Activated T-cell treated with anti-CD3 and anti-CD28 coated beads for 24 hours (primary cell): ENCODE measurements at places on chromosomes 16 and 17.

DNA sequence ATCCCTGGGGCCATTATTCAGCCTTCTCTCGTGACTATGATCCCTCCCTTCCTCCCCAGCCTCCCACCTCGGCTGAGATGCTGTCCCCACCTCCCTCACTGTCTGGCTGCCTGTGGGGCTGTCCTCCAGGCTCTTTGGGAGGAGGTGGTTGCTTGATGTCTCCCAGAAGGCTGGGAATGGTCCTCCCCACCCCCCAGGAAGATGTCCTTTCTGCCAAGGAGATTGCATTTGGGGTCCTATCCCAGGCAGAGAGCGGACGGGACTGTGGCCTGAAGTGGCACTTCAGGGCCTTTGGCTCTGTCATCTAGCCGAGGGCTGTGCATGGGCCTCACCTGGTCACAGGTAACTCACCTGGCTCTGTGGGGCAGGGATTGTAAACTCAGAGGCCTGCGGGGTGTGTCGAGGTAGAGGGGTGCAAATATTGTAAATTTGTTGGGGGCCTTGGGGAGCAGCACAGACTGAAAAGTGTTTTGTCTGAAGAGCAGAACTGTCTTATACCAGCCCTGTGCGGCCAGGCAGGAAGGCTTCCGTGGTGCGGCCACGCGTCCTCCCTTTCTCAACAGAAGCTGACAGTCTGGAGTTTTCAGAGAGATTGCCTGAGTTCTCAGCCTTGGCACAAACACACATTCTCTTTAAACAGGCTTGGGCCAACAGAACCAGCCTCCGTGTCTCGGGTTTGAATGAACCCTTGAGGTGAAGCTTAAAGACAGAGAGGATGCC, 177.9 kb downstream of the SEC14L1 start:
- no peak for DNase-seq

DNA sequence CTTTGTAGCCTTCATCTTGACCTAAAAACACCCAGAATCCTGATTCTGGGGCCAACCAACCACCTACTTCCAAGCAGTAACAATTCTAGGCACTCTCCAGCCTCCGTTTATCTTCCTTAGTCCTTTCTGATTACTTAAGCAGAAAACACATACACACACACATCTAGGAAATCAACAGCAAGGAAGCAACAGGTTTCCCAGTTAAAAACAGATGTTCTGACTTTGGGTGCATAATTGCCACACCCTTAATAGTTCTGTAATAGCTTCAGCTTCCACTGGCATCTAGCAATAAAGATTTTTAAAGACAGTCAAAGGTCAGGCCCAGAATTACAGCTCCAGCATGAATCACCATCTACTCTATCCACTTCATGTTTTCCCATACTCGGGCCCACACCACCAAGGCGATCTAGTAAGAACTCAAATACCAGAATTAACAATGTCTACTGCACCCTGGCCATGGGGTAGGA, 2.6 kb downstream of the ARHGAP17 start:
- DNase-seq, result no peak

DNA sequence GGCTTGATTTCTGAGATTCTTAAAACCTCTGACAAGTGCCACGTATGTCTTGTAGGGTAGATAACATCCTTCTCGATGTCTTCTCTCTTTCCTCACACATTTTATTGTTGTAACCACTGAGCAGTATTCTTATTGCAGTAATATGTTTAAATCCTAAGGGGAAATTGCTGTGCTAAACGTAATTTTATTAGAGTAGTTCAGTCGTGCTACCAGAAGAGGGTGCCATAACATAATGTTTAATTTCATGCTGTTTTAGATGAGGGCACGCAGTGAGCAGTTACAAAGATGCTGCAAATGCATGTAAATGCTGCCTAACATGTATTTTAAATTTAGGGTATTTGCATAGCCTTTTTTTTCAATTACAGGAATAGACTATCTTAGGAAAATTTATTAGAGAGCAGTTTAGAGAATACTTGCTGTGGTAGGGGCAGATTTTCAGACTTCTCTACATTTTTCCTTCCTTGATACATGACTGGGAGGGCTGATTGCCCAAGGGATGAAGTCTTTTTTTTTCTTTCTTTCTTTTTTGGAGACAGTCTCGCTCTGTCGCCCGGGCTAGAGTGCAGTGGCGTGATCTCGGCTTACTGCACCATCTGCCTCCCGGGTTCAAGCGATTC, 51.7 kb downstream of the GAN start:
- no peak for DNase-seq

DNA sequence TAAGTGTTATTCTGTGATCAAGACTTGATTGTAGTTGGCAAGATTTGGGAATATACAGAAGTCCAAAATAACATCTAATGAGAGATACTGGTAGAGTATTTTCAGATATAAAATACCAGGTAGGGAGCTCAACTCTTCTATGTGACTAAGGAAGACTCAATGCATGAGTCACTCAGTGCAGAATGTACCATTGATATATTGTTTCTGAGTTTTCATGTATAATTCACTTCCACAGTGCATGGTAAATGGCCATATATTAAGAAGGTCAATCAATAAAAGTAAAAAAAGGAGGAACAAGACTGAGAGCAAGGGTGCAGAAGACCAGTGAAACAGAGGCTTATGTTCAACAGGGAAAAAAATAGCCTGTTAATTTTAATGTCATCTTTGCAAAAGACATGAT, 1387.9 kb downstream of the CDH8 start:
- DNase-seq, result no peak

DNA sequence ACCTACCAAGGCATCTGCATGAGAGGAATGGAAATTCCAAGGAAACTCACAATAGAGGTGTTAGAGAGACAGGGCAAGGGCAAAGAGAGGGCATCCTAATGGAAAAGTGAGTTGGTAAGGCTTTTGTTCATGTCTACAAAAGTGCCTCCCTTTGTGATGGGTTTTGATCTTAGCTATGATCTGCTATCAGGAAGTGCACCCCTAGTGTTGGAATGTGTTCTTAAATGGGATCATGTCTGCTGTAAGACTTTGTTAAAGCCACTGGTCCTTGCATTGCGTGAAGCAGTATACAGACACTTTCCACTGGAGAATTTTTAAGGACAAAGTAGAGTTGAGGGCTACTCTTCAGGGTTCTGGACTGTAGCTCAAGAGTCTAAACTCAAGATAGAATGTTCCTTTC, 92.0 kb downstream of the MAP2K6 start:
- no peak for DNase-seq

DNA sequence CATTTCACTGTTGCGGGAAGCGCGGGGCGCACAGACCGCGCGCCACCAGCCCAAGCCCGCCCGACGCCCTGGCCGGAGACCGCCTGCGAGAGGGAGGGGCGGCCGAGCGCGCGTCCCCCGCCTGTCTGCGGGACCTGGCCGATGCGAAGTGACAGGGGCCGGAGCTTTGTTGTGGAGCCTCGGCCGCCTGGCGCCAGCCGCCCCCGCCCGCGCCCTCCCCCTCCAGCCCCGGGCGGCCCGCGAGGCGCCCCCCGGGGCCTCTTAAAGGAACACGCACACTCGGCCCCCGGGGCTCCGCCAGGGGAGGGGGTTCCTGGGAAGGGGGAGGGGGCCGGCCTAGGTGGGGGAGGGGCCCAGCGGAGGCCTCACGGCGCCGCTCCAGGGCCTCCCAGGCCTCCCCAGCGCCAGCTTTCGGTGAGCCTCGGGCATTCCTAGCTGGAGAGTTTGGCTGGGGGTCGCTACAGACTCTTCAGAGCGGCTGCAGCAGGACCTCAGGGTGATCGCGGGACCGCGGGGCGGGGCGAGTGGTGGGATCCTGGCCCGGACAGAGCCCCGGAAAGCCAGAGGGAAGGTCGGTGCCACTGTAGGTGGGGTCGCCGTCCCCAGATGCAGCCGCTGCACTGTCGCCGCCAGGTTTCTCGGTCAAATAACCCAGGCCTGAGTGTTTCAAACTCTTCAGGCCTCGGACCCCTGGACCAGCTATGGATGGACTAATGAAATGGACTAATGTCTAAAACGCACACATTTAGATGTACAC, 2.4 kb upstream of the TBX2 start:
- DNase-seq, result no peak

- no peak for DNase-seq
These were observed 26.5 kb downstream of the GNPTG start for GRCh38 chr16:1378087-1378803.

DNA sequence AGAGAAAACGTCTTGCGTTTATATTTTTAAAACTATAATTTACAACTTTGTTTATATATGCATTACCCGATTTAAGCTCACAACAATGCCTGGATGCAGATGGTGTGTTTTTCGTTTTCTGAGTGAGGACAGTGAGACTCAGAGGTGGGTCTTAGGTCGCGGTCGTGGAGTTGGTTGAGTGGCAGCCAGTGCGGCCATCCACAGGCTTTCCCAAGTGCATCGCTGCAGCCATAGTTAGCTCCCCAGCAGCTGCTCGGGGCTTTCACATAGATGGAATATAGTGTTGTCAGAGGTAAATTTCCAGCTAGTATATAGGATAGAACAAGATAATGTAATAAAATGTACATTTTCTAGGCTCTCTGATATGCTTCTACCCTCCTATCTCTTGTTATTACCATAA, 417.8 kb downstream of the CDH13 start:
- DNase-seq, result no peak

GRCh38 chr17:21131137-21131536, 4.4 kb downstream of the DHRS7B start:
- DNase-seq, result no peak

DNA sequence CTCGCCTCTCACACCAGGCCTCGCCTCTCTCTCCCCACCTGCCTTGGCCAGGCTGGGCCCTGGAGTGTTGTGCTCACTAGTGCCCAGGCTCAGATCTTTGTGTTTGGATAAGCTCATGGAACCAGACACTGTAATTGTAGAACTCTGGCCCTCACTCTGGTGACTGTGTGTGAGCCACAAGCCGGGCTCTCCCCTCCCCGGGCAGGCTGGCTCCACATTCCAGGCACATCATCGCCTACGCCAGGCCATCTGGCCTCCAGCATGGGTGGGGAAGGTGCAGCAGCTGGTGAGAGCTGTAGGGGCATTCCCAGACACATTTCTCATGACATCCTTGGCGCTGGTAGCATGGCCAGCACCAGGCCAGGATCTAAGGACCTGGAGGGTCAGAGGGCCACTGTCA, 202.3 kb downstream of the RAB11FIP4 start:
- DNase-seq, result no peak

GRCh38 chr17:70879401-70879800, 710.1 kb downstream of the KCNJ2 start:
- DNase-seq, result no peak

DNA sequence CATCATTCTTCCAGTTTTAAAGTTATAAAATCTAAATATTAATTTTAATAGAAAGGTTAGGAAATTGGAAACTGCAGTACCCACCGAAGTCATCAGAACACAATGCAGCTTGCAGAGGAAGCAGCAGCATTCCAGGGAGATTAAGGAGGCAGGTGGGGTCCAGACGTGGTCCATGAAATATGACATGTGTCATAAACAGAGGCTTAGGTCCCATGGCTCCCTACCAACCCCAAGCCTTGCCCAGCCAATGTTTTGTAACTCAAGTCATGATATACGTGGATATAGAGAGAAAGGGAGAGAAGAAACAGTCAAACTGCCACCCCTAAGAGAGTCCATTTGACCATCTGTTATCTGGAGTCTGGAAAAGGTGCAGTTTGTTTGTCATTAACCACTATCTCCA, 670.0 kb downstream of the TOX3 start:
- DNase-seq, result no peak

- no peak for DNase-seq
These were observed 2.6 kb upstream of the TMEM219 start for GRCh38 chr16:29959293-29959692.
